ENCODE measurements at places on chromosomes 5 and 9. TPM values are rescaled to one million over a fixed set of nuclear protein-coding genes. Genes with fewer than 3 reads are reported as not detected.
A peak's percentile ranks its signal among the peaks of the same experiment; 100 is the strongest.

Gene NRARP
- total RNA-seq, result 12.9 TPM

Gene PDCD1LG2
- 1.5 TPM for total RNA-seq

- DNase-seq, result no peak
Measured at GRCh38 chr5:73827106-73827450, 201.1 kb downstream of the ARHGEF28 start.

DNA sequence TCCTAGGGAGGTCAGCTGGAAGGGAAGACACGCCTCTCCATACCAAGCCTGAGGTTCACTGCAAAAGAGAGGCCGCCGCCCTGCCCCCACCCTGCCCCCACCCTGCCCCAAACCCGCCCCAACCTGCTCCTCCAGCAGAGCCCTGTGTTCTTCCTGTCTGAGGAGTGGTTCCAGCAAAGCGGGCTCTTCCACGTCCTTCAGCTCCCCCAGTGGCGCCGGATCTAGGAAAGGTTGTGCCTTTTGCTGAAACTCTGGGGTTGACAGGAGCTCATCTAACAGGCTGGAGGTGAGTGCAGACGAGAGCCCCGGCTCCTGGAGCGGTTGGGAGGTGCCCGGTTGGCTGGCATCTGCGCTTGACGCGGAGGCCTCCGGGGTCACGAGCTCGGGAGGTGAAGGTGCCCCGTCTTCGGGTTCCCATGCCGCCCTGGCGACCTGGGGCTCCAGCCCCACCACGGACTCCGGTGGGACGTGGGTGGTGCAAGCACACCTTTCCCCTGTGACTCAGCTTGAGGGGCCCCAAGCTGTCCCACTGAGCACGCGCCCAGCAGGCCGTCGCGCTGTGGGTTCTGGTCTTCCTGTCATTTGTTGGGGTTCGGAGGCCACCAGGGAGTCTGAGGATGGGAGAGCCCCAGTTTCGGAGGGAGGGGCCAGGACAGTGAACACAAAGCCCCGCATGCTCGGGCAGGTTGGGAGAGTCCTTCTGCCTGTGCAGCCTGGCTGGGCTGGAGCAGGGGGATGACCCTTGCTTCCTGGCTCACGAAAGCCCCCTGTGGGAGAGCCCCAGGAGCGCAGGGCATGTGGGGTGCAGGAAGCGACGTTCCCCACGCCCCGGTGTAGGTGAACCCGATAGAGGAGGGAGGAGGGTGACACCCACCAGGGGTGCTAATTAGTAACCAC is 1467.1 kb downstream of the FOXD4L5 start:
- DNase-seq, result peak; percentile 90

- DNase-seq, result no peak
Measured at GRCh38 chr5:88727705-88728313, 155.2 kb downstream of the MEF2C start.

DNA sequence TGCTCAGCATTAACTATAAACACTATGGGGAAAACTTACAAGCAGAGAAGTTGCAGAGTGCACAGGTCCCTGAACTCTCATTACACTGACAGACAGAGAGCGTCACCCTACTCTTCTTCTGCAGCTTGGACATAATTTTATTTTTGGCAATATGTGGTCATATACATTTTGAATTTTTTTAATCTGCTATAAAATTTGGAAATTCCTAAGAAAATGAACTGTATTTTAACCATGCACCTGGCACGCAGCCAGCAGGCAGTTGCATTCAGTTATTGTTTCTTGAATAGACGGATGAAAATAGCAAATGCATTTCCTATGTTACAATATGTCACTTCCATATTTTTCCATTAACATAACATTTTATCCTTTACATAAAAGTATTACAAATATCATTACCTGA is 100.2 kb downstream of the SLC25A46 start:
- DNase-seq, result no peak

DNA sequence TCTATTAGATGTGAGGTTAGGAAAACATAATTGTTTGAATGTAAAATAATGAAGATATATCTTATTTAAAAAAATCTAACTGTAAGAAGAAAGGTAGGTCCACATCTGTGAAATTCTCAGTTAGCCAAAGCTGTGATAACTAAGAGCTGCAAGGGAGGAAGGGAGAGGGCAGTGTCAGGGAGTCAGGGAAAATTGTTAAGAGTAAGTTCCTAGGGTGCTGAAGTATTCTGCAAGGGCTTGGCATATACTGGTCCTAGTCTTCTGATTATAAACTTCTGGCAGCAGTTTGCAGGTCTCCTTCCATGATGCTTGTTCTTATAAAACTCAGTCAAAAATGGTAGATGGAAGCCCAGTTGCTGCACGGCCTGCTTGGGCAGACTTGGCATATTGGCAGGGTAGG is 233.2 kb downstream of the NMUR2 start:
- no peak for DNase-seq

GRCh38 chr5:59091965-59092364 is 509.1 kb downstream of the RAB3C start:
- no peak for DNase-seq

DNA sequence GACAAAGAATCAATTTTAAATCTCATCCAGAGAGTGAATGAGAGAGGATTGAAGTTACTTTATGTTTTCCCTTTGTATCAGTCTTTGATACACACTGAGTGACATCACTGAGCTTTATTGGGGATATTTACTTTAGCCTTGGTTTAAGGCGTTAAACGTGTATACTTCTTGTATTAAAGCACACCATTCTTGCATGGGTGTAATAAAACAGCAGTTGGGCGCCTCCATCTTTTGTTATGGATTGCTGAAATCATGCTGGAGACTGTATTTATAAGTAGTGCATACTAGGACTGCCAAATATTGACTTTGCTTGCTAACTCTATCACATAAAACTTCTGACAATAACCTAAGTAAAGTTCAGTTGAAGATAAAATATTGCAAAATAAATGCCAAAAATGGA is 1755.8 kb upstream of the WWC1 start:
- no peak for DNase-seq

DNA sequence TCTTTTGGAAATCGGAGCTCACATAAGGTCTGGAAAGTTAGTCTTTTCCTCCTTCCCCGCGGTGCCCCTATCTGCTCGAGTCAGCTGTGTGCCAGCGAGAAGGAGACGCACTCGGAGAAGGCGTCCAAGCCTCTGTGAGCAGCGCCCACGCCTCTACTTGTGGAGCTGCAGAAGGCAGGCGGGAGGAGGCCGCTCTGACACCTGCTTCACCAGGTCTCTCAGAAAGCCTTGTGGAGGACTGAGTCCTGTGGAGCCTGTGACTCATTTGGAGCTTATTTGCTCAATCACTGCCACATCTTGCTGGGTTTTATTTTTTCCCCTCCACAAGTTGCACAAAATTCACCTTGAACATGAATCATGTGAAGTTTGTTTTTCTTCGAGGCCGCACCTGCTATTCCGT is 117.5 kb downstream of the IRX2 start:
- no peak for DNase-seq

Data from activated CD4-positive, alpha-beta T cell treated with anti-CD3 and anti-CD28 coated beads, Interleukin-2, amount 10 ng/mL, durations not matched to agents 24 days and 14 days (primary cell).